ENCODE measurements at places on chromosomes 16 and 17.

DNA sequence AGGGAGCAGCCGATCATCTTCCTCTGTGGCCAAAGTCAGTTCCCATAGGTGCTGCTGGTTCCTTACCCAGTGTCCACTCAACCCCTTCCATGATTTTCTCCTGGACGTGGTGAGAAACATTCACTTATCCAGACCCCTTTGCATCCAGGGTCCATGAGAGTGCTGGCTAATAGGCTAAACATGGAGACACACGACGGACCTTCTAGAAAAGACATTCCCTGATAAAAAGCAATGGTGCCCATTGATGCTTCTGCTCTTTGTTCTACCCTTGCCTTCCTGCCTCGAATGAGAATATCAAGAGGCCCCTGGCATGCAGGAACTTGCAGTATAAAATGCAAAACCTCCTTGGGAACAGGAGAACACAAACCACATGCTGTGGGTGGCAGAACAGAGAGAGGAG is 2.3 kb downstream of the TEKT5 start:
- no peak for DNase-seq

- peak; percentile 40 for DNase-seq
Measured at GRCh38 chr17:66727634-66728570, 107.0 kb upstream of the CACNG5 start.

GRCh38 chr16:22161999-22162655 is at the start of gene SDR42E2:
Gene SDR42E2, plus strand, starts transcription at chr16:22162506. Its CDS starts 3,077 bp downstream, at chr16:22165583.
- no peak for DNase-seq

- no peak for DNase-seq
Measured at GRCh38 chr16:7482596-7483290, 150.1 kb downstream of the RBFOX1 start.

GRCh38 chr17:45641541-45641940 is 142.6 kb upstream of the CRHR1 start:
- no peak for DNase-seq

DNA sequence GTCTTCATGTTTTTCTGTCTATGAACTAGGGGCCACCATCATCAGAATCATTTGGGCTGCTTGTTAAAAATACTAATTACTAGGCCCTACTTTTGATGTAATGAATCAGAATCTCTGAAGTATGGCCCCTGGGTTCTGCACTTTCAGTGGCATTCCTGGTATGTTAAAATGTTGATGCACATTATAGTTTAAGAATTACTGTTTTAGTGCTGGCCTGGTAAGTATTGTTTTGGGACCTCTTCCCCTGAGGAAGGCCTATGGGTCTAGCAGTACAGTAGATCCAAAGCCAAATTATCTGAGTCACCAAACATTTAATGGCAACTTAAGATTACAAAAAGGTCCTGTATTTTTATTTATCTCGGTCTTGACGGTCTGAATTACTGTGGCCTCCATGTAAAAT is 58.8 kb downstream of the AP2B1 start:
- no peak for DNase-seq

GRCh38 chr16:74296104-74296431 is 546 bp upstream of the PSMD7 start:
- DNase-seq = no peak

DNA sequence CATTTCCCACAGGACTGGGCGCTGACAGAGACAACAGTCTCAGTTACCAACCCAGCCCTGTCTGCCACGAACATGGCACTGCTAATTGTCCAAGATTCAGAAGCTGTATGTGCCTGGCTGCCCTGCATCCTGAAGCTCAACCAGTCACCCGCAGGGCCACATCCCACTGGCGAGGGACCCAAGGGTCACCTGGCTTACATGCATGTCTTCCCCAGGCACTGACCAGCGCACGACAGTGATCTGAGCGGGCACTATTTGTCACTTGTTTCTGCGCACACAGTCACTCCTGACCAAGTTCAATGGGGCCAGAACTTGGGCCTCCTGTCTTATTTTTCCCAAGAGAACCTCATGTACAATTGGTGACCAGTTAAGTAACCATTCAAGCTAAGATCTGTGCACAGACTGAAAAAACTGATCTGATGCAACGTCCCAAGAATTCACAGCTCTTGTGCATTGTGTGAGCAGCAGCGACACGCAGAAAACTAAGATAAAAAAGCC is 13.1 kb downstream of the USP7 start:
- no peak for DNase-seq

GRCh38 chr16:1914084-1914608 is 4.1 kb downstream of the HS3ST6 start:
- no peak for DNase-seq

- no peak for DNase-seq
Measured at GRCh38 chr16:9846362-9847099, 335.7 kb downstream of the GRIN2A start.

GRCh38 chr16:8961811-8962390 is 1.8 kb downstream of the USP7 start:
- peak; percentile 30 for DNase-seq

DNA sequence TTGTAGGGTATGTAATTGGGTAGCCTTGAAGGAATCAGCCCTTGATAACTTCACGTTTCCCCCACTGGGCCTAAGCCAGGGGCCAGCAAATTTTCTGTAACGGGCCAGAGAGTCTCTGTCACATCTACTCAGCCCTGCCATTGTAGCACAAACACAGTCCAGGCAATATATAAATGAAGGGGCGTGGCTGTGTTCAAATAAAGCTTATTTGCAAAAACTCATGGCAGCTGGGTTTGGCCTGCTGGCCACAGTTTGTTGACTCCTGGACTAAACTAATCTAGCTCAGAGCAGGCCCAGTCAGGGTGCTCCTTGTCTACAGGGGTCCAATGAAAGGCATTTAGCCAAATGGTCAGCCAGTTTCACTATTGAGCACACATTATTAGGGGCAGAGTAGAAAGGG is 141.6 kb downstream of the CCDC182 start:
- no peak for DNase-seq

GRCh38 chr17:67098006-67098405 is 53.7 kb downstream of the CACNG1 start:
- DNase-seq = no peak

DNA sequence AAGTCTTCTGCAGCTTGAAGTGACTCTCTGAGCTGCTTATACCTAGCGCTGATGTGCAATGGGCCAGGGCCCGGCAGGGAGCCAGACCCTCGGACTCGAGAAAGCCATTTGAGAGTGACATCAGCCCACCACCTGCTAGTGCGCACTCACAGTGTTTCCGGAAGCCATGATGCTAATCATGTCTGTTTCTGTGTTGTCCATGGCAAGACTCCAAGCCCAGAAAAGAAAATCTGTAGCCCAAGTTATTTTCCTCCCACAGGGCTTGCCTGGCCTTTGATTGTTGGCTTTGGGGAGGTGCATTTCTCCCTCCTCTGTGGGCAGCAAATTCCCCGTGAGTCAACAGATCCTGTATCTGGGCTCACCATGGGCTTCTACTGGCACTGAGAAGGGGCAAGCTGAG is 1.8 kb upstream of the CDRT4 start:
- DNase-seq = no peak

DNA sequence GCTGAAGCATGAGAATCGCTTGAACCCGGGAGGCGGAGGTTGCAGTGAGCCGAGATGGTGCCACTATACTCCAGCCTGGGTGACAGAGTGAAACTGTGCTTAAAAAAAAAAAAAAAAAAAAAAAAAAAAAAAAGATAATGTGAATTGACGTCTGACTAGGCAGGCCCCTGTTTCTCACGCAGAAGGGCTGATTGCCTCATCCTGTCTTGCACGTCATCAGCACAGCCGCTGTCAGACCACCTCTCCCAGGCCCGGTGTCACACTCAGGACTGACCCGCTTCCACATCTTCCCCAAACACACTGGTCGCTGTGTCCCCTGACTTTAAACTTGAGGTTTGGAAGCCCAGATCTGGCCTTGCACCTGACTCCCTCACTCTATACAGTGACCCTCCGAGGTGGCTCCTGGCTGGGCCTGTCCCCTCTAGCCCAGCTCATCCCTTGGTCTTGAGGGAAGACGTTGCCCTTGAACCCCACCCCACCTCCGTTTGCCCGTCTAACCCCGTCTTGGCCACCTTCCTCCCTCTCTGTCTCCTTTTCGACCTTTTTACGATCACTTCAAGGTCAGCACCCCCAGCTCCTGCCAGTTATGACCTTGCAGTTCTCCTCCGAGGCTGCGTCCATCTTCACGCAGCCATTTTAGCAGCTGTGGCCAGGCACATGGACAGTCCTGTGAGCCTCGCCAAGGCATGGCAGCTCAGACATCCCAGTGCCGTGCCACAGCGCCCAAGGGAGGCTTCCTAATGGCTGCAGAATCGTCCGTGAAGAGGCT is 149.9 kb upstream of the PLCG2 start:
- no peak for DNase-seq

- DNase-seq = no peak
Measured at GRCh38 chr16:878886-879285, 78.4 kb upstream of the GNG13 start.

- no peak for DNase-seq
Measured at GRCh38 chr17:1096215-1096614, 83.6 kb downstream of the ABR start.

DNA sequence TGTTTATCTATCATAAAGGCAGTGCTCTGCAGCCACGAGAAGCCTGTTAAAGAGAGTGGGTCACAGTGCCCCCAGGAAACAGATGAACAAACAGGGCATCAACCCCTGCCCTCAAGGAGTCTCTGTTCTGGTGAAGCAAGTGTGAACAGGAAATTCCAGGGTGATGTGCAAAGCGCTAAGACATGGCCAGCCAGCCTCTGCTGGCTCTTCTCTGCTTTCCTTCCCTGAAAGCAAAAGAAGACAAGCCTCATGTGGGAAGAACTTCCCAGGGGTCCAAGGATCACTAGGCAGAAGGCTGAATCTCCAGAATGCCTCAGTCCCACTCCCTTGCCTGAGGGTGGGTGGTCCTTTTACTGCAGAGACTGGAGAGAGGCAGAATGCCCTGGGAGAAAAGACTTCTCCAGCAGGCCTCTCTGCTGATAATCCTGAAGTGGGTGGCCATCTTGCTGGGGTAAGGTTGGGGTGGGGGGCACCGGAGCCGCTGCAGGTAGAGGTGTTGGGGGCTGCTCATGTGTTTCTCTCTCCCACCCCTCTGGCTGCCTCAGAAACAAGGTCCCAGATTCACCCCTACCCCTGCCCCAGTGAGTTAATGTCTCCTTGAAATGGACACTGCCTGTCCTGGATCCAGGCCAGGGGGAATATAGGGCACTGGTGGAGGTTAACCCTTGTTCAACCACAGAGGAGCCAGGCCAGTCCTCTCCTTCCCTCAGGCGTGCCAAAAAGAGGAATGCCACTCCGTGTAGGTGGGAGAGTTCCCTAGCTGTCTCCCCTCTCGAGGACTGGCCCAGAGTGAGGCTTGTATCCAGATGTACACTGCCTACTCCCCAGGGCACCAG is 2.4 kb downstream of the ANKRD13B start:
- DNase-seq = no peak

- DNase-seq = no peak
Measured at GRCh38 chr16:15403392-15403995, 7.9 kb downstream of the MPV17L start.

GRCh38 chr17:47829870-47830269 is 1.5 kb downstream of the MRPL10 start:
- no peak for DNase-seq

DNA sequence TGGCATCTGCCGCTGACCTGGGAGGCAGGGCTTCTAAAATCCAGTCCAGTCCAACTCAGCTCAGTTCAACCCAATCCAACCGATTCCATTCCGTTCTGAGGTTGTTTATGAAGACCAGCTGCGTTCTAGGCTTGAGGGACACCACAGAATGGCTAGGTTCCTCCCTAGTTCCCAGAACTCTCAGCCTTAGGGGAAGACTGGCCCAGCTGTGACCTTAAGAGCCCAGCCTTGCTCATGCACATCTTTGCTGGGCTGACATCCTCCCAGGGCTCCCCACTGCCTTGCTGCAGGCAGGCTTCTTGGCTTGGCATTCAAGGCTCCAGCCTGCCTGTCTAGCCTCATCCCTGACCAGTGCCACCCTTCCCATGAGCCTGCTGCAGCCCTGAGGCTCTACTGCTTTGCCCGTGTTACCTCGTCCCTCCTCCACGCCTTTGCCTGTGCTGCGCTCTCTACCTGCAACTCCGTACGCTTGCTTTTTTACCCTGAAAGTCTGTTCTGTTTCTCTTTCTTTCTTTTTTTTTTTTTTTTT is 7.9 kb downstream of the SLC12A3 start:
- DNase-seq = no peak

- no peak for DNase-seq
Measured at GRCh38 chr16:29662000-29662728, 883 bp upstream of the SPN start.
